ENCODE measurements at places on chromosomes 4 and X. TPM values are rescaled to one million over a fixed set of nuclear protein-coding genes. Genes with fewer than 3 reads are reported as not detected.

DNA sequence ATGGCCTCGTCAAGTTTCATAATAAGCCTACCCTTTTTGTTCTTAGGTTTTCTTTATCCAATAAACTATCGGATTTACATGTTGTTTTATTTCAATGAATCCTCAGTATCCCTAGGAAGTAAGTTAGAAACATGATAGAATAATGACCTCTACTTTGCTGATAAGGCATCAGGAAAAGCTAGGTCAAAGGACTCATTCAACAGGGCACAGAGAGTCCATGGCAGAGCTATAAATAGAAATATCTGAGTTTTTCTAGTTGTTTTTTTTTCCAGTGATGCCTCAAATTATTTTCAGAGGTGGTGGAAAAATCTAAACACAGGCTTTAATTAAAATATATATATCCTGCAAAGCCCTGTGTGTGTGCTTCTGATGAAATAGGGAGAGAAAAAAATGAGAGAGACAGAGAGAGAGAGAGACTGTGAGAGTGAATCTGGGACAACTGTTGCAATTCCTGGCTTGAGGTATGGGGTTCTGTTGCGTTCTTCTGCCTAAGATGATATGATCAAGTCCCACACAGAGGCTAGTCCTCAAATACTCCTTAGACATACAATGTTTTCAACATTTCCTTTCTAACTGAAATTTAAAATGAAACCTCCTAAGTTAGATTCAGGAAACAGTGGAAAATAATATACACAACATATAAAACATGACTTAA is 139.9 kb downstream of the HDX start:
- no peak for DNase-seq

DNA sequence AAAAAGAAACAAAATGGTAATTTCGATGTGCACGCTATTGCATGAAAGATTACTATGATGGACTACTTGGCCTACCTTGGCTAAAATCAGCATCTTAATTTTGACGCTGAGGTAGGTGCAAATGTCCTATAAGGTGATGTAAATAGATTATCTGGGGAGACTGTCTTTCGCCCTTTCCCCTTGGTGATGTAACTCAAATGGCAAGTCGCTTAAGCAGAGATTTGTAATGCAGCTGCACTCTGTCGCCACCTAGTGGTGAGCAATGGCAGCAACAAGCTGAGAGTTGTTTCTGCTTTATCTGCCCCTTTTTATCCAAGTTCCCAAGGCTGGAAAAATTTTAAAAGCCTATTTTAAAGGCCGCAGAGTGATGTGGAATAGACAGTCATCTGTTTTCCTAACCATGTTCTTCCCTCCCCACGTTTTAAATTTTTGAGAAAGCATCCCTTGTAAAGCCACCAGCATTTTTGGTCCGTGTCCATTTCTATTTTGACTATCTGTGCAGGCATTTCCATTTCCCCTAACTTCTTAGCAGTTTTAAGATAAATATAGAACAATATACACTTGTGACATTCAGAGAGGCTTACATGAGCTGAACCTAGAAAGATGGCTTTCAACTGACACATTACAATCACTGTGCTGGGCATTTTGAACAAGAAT is 62.4 kb upstream of the PDLIM3 start:
- peak; percentile 76 for DNase-seq

DNA sequence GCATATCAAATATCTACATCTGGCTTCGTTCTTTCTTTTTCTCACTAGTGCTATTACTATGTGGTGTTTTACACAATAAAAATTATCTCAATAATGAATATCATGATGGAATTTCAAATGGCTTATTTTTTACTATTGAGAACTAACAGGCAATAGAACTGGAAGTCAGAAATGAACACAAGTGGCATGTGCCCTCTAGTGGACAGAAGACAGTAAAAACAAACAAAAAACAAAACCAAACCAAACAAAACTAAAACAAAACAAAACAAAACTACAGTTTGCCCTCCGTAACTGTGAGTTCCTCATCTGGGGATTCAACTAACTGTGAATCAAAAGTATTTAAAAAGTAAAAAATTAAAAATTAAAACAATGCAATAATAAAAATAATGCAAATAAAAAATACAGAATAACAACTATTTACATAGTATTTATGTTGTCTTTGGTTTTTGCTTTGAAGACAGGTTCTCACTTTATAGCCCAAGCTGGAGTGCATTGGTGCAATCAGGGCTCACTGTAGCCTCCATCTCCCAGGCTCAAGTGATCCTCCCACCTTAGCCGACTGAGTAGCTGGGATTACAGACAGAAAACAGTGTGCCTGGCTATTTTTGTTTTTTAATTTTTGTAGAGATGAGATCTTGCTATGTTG is 195.6 kb upstream of the TACR3 start:
- DNase-seq, result no peak

DNA sequence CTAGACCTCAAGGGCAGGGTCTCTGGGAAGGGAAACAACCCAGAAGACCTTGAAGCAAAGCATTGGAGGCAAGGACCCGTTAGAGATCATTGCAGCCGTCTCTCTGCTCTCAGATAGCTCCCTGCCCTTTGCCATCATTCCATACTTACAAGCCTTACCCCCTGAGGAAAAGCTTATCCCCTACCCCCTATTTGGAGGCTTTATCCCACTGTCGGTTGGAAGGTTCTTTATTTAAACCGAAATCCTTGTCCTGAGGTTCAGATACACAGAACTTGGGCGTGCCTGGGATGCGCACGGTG is 84.4 kb downstream of the EFNB1 start:
- DNase-seq, result no peak

DNA sequence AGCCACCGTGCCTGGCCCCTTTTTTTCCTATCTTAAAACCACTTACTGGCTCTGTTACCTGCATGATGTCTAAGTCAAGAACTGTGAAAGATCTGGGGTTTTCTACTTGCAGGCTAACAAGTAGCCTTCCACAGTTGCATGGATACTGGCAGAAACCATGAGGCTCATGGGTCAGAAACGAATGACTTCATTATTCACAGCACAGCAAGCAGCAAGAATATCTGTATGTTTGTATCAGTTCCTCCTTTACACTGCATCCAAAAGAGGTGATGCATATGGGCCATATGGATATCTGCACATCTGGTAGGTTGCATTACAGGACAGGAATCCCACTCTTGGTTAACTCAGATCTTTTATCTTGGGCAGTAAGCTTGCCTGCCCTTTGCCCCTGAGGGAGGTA is 154.9 kb upstream of the NUDT6 start:
- DNase-seq, result no peak

DNA sequence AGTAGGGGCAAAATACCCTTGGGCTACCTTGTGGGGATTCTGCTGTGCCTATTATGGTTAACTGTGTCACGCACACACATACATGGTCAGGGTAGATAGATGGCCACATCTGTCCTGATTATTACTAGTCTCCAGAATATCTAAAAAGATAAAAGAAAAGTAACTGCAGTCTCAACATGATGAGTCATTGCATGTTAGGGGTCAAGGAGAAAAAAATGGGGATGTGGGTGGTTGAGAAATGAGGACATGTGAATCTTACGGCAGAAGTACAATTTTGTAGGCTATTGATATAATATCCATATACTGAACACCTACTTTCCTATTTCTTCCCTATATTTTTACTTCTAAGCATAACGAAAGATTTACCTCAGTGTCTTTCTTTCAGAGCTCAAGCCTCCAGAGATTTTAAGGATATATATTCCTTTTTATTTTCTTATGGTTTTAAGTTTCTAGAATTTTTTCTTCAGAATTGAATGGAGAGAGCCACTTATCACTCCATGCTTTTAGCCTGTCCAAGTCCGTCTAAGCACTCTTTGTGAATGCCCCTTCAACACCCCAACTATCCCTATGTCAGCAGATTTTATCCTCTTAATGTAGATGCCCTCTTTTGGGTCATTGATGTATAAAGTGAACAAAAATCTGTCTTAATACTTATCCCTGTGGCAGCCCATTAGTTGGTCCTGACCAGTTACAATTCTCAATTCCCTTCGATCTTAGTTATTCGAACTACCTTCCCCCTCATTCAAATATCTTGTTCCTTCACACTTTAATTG is 642.2 kb downstream of the IQCM start:
- no peak for DNase-seq

- no peak for DNase-seq
Observed at GRCh38 chr4:123484291-123484926, 87.8 kb downstream of the SPRY1 start.

GRCh38 chr4:94877973-94878372 is 120.2 kb downstream of the BMPR1B start:
- no peak for DNase-seq

- DNase-seq, result no peak
Observed at GRCh38 chr4:109803924-109804571, 2.2 kb upstream of the CFI start.

DNA sequence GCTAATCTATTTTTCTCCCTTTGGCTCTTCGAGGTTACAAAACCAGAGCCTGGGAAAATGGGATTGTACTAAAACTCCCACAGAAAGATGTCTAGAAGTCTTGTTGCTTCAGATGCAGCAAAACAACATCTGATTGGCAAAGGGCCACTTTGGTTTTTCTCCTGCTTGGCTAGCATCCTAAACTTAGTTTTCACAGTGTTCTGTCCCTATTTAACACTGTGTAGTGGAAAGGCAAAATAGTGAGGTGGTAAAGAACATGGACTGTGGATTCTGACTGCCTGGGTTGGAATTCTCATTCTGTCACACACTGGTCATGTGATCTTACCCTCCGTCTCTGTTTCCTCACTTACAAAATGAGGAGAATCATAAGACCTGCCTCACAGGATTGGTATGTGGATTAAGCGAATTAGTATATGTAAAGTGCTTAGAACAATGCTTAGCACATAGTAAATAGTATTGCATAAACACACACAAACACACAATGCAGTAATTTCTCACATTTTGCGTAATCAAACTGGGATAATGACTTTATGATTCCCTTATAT is 23.5 kb downstream of the TIGD2 start:
- DNase-seq, result no peak

- no peak for DNase-seq
Observed at GRCh38 chr4:86706923-86707597, 112.9 kb downstream of the PTPN13 start.

DNA sequence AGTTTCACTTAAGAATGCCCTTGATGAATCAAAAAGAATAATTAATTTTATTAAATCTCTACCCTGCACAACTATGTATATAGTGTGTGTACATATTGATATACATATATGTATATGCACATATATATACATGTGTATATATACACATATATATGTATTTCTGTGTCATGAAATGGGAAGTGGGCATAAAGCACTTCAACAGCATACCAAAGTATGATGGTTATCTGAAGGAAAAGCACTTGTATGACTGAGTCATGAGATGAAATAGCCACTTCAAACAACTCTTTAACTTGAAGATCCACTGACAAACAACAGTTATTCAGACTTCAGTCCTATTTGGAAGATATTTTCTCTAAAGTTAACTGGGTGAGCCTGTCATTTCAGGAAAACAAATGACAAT is 16.3 kb downstream of the RNF128 start:
- no peak for DNase-seq

DNA sequence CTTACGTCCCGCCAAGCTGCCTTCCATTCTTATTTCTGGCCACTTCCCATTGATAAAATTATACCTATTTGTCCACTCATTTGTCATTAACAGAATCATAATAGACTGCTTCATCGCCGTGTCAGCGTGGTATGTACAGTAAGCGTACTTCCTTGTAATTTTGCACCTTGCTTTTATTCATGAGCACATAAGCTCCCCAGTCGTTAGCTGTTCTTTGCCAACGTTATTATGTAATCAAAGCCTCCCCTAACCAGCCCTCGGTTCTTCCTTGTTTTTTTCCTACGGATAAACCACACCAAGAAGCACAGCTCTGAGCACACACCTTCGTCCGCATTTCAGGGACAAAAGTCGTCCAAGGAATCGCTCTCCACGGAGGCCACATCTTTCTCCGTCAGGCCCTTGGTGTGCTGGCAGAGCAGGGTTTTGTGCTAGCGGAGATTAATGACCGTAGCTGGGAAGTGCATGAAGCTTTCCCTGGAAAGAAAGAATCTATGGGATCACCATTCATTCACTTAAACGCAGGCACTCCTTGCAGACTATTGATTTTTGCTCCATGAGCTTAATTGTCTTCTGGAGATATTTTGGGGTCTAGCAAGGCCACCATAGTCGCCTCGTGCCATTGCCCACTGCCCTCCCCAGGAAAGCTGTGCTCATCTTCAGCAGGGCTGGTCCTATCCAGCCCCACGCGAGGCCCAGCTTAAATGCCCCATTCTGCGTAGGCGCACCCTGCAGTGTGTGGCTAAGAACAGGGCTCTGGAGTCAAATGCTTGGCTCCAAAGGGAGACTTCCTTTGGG is 200.9 kb upstream of the PSAPL1 start:
- DNase-seq, result no peak

DNA sequence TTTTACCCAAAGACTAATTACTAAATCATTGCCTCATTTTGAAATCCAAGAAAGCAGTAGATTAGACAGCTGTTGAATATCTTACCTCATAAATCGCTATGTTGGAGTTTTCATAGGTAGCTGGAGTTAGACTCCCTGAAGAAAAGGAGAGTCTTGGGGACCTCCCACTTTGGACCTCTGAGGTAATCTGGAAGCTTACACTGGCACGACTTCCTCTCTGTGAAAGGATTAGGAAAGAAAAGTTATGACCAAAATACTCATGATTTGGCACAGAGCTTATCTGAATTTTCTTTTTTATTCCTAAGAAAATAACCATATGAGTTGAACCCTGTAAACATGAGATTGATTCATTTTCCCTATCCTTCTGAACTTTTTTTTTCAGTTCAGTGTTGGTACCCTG is 40.6 kb downstream of the GUCY2F start:
- no peak for DNase-seq

DNA sequence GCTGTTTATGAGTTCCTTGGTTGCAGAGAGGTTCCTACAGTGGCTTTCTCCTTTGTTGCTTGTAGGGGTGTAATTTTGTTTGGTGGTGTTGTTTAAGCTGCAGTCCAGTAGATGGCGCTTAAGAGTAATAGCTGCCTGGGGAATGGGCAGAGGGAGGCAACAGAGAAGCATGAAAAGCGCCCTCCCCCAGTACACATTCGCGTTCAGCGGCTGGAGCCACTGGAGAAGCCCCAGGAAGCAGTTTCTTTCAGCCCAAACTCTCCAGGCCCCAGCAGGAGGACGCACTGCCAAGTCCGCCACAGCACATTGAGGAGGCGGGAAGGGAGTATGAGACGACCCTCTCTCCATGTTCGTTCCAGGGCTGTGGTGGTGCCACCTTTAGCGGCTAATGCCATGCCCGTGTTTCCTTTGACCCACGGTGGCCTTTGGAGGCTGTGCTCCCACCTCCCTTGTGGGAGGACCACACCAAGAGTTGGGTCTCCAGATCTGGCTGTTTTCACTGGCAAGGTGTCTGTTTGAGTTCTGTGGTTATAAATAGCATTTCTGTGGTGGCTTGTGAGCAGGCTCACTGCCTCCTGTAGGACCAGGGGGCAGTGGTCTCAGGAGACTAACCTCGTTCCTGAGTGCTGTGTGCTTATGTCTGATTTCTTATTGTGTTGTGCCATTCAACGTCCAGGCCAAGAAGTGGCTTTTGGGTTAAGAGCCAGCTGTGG is 252.3 kb downstream of the ARHGAP10 start:
- no peak for DNase-seq

CT45A10 gene
- 4.4 TPM for polyA plus RNA-seq

CDS1 gene
- polyA plus RNA-seq, result 16.5 TPM

SSX1 gene
- polyA plus RNA-seq, result not detected

PHOX2B gene
- not detected for polyA plus RNA-seq

HMGB3 gene
- polyA plus RNA-seq, result 108 TPM
